ENCODE measurements at places on chromosomes 1 and 21. TPM values are rescaled to one million over a fixed set of nuclear protein-coding genes. Genes with fewer than 3 reads are reported as not detected.

SPATA46 gene
- not detected for total RNA-seq

ELOVL1 gene
- total RNA-seq, result 74.6 TPM

S100A13 gene
- total RNA-seq, result 215 TPM

S100A2 gene
- total RNA-seq, result not detected

EPHX1 gene
- total RNA-seq, result 72.3 TPM

PRDM16 gene
- total RNA-seq, result under 0.01 TPM

DENND2C gene
- total RNA-seq, result 5.7 TPM

CHI3L1 gene
- total RNA-seq, result 238 TPM

OTUD3 gene
- 2.6 TPM for total RNA-seq

OR2L13 gene
- total RNA-seq, result not detected

MIXL1 gene
- total RNA-seq, result not detected

CCDC28B gene
- total RNA-seq, result 21.6 TPM

ST6GALNAC5 gene
- 3.8 TPM for total RNA-seq

ACTN2 gene
- total RNA-seq, result 2.2 TPM

OR2T11 gene
- not detected for total RNA-seq

CFHR3 gene
- not detected for total RNA-seq

CRYZ gene
- 20.7 TPM for total RNA-seq

UMODL1 gene
- total RNA-seq, result not detected

SPRR2G gene
- total RNA-seq, result not detected

OR2L5 gene
- total RNA-seq, result not detected

ZFP69B gene
- 4.7 TPM for total RNA-seq

RAB25 gene
- total RNA-seq, result not detected

INKA2 gene
- total RNA-seq, result 4.1 TPM

CENPF gene
- 1.9 TPM for total RNA-seq

ADAM30 gene
- not detected for total RNA-seq

BTBD8 gene
- 4.2 TPM for total RNA-seq

FCMR gene
- total RNA-seq, result not detected

POU3F1 gene
- not detected for total RNA-seq

ENAH gene
- total RNA-seq, result 25.1 TPM

TP73 gene
- total RNA-seq, result not detected

FMO2 gene
- total RNA-seq, result 3.0 TPM

ST3GAL3 gene
- 9.8 TPM for total RNA-seq

C1QA gene
- not detected for total RNA-seq

BSND gene
- total RNA-seq, result not detected

SLC1A7 gene
- 0.82 TPM for total RNA-seq

ALX3 gene
- total RNA-seq, result not detected

TRIM67 gene
- 0.09 TPM for total RNA-seq

PLEKHN1 gene
- not detected for total RNA-seq

ELOA gene
- total RNA-seq, result 18.9 TPM

NCMAP gene
- total RNA-seq, result not detected

MCOLN2 gene
- 0.94 TPM for total RNA-seq

FNDC5 gene
- 2.9 TPM for total RNA-seq

PIK3R3 gene
- total RNA-seq, result 2.0 TPM

MASP2 gene
- total RNA-seq, result not detected

EFNA3 gene
- total RNA-seq, result 2.3 TPM

PTCH2 gene
- total RNA-seq, result under 0.01 TPM

ARTN gene
- not detected for total RNA-seq

SPATA17 gene
- 5.0 TPM for total RNA-seq

ETNK2 gene
- 12.7 TPM for total RNA-seq

RIMKLA gene
- total RNA-seq, result not detected

ACAP3 gene
- total RNA-seq, result 28.4 TPM

DCST1 gene
- not detected for total RNA-seq

All from pericardium fibroblast (primary cell).